Stimulated activated CD8-positive, alpha-beta memory T cell treated with anti-CD3 and anti-CD28 coated beads, Interleukin-7, amount 100 ng/mL, for 48 hours (primary cell): ENCODE measurements at places on chromosomes 5 and 9.

- no peak for DNase-seq
These were observed 120.5 kb downstream of the NFIB start for GRCh38 chr9:14193328-14193990.

DNA sequence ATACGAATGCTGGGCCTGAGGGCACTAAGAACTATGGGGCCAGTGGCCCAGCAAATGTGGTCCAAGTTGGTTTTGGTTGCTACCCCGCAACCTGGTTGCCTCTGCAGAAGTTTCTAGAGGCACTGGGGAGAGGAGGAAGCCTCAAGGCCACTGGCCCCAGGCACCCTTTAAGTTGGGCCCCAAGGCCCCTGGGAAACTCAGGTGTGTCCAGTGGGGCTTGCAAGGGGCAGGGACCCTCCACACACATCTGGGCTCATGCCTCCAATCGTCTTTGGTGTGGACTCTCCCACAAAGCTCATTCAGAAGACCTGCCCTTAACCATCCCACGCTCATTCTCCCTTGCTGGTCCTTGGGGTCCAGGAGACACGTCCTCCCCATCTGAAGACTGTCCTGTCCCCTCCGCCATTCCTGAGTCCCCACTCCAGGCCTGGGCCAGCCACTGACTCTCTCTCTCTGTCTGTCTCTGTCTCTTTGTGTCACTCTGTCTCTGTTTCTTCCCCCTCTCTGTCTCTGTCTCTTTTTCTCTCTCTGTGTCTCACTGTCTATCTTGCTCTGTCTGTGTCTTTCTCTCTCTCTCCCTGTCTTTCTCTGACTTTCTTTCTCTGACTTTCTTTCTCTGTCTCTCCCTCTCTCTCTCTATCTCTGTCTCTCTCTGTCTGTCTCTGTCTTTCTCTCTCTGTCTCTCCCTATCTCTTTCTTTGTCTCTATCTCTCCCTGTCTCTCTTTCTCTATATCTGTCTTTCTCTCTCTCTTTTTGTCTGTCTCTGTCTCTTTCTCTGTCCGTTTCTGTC is 3.3 kb upstream of the SLC6A19 start:
- no peak for DNase-seq

GRCh38 chr9:92180669-92181181 is 65.5 kb upstream of the SPTLC1 start:
- DNase-seq, result no peak

- no peak for DNase-seq
These were observed 312.9 kb downstream of the ADGRV1 start for GRCh38 chr5:90871391-90871991.

DNA sequence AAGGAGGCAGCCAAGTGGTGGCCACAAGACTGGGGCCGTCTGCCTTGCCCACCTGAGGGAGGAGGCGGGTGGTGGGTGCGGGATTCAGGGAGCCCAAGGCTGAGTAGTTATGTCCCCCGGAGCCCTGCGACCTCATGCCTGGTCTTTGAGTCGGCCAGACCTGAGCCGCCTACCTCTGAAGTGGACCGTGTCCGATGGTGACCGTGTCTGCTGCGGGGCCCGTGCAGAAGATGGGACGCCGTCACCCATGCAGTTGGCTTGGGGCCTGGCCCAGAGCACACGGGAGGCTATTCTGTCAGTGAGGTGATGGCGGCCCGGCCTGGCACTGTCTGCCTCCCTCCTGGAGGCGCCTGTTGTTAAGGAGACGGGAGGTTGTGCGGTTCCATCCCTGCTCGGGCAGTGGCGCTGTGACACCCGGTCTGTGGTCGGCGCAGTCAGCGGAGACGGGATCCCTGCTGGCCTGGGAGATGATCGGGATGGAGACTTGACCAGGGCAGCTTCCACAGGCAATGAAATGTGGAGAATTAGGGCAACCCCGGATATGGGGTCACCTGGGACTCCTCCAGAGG is 62.5 kb upstream of the FCN2 start:
- DNase-seq, result no peak

GRCh38 chr5:50873595-50874277 is 207.3 kb downstream of the PARP8 start:
- no peak for DNase-seq

GRCh38 chr5:23158179-23158578 is 305.0 kb upstream of the CDH12 start:
- DNase-seq, result no peak

DNA sequence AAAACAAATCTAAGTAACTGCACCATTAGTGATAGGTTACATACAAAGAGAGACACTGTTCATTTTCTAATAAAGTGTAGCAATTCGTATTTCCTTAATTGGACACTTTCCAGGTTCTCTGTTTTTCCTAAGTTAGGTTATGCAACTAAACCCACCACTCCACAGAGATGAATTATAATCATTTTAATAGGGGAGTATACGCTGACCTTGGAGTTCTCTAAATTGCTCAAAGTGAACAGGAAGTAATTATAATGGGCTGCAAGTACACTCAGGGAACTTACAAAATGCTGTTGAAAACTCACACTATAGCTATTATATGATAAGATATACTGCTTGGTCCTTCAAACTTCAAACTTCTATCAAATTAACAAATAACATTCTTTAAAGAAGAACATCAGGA is 18.2 kb upstream of the ADCY2 start:
- no peak for DNase-seq

DNA sequence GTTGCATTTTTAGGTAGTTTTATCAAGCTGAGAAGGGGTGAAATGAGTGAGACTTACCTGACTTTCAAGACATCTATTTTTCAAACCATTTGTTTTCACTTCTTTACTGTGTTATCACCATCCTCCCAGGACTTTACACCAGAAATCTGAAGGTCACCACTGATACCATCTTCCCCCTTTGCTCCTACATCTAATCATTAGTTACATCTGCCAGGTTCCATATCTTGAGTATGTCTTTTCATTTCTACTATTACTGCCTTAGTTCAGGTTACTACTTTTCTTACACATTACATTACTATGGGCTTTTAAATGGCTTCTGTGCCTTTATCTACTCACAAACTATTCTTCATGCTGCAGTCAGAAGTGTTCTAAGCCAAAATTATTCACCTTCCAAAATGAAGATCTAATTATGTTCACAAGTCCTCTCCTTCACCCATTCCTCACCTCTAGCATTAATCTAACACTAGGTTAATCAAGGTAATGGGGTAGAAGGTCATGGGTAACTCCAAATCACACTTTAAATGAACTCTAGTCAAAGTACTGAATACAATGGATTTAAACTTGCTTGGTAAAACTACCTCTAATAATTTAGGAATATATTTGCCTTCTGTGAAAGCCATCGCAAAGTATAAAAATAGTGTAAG is 2.1 kb upstream of the HSDL2 start:
- DNase-seq, result no peak

- no peak for DNase-seq
These were observed 12.9 kb upstream of the RHOBTB3 start for GRCh38 chr5:95718203-95718602.

DNA sequence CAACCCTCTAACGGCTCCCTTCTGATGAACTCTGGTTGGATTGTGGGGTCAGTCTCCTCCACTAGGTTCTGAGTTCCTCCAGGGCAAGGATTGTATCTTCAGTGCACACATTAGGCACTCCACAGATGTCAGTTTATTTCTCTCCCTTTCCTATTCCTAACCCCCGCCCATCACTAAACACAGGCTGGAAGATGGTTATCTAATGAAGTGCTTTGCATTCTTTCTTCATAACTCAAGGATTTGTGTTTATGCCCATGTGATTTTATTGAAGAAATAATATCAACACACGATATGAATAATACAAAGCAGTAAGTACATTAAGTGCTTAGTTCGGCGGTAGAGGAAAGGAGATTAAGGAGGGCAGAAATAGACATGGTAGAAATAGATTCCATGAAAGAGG is 4.4 kb upstream of the CREBRF start:
- no peak for DNase-seq

DNA sequence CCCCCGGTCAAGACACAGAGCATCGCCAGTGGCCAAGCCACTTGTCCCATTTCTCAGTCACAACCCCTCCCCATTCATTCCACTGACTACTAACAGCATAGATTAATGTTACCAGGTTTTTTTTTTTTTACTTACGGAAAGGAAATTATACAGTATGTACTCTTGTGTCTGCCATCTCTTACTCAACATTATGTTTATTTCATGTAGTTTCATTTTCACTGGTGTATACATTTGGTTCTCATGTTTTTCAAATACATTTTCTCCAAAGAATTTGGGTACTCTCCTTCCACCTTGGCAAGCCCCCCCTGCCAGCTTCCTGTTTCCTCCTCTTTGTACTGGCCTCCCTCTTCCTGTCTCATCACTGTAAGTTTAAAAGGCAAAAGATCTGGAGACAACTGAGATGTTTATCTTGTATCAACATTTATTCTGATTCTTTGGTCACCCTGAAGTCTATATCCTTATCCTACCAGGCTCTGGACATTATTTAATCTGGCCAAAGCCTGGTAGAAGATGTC is 207.3 kb downstream of the SAXO1 start:
- no peak for DNase-seq

DNA sequence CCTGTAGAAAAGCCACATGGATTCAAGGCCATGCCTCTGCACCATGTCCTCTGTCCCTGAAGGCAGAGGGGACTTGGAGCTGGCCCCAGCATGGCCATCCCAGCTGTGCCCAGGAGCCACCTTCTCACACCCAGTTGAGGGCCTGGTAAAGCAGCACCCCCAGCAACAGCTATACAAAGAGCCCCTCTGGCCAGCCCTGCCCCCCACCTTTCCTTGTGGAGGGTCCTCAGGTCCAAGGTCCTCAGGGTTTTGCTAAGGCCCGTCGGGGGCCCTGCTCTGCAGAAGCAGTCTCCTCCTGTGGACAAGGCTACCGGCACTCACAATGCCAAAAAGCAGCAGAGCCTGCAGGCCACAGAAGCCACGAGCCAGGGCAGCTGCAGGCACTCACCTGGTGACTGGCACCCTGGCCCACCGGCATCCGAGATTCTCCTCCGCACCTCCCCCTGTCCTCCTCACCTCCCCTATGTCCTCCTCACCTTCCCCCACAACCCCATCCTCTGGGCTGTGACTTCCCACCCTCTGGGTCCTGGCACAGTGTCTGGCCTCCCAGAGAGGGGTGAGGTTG is 39.9 kb upstream of the LPCAT1 start:
- DNase-seq, result no peak

DNA sequence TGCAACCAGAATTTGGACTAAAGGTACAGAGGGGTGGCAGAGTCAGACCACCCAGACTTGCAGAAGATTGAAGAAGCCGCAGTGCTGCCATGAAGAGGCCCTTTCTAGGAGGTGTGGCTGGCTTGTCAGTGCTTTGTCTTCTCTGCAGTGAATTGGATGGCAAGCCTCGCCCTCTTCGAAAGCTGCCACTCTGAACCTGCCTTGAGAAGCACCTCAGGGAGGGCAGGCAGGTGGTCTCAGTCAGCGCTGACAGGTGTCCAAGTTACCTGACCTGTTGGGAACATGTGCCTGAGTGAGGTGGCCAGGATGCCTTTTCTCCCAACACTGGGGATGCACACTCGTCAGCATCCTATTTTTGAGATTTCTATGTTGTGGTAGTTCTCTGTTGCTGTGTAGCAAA is 6.2 kb downstream of the TENT4A start:
- DNase-seq, result no peak
